ENCODE measurements at places on chromosomes 2 and 18.

DNA sequence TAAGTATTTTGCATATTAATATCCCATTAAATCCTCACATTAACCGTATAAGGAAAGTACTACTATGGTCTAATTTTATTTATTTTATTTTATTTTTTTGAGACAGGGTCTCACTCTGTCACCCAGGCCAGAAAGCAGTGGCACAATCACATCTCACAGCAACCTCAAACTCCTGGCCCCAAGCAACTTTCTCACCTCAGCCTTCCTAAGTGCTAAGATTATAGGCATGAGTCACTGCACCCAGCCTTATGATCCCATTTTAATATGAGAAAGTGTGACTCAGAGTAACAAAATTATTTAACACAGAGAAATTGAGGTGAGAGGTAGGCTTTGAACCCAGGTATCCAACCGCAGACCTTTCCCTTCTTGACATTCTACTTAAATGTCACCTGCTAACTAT lies 330.0 kb upstream of the POU3F3 start:
- no peak for DNase-seq

- DNase-seq, result no peak
These were observed 48.6 kb upstream of the RALBP1 start for GRCh38 chr18:9426753-9427152.

GRCh38 chr2:143255086-143255485 lies 125.9 kb downstream of the ARHGAP15 start:
- DNase-seq, result no peak

DNA sequence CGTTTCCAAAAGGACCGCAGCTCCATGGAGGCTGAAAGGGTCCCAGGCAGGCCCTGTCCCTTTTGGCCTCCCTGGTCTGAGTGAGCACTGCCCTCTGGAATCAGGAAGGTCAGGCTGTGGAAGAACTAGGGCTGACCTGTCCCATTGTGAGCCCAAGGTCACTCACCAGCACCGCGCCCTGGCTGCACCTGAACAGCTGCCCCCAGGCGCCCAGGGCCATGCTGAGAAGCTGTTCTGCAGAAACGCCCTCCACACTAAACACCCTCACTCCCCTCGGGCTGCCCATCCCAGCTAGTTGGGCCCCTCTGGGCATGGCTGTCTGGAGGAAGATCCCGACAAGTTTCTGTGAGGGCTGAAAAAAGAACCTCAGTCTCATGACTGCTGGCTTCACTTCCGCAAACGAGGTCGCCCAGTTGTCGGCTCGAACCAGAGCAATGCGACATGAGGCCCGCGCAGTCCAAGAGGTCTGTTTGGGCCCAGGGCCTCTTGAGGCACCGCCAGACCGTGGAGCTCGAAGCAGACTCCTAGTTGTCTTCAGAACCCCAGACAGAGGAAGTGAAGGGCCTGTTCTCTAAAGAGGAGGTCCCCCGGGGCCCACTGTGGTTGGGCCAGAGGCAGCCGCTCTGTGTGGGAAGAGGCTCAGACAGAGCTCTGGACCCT lies 64.4 kb downstream of the INPP5D start:
- no peak for DNase-seq

DNA sequence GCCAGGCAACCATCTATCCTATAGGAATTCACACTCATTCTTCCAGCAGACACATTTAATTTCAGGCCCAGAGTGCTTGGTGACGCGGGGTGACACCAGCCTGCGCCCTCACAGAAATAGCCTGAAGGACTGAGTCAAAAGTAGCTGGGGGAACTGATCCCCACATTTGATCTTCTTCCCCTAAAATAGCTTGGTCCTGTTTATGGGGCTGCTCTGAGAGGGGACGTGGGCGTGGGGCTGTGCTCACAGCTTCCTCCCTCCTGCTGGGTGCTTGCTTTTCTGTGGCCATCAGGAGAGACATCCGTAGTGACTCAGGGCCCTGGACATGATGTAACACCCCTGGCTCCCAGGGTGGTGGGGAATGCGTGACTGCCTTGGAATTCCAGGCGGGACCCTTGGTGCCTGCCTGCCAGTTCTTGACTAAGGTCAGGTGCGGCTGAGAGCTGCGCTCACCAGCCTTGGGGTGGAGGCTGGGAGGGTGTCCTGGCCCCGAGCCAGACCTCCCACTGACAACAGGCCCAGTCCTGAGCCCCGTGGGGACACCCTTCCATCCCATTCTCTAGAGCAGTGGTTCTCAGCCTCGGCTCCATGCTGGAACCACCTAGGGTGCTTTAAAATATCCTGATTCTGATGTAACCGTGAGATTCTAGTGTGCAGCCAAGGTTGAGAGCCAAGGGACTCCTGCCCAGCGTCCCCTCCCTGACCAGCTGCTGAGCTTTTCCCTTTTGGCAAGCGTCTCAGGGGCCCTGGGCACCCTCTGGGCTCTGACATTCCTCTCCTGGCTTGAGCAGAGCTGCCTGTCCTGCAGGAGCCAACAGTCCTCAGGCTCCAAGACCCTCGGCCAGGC lies 47.4 kb upstream of the SMAD7 start:
- DNase-seq, result no peak

DNA sequence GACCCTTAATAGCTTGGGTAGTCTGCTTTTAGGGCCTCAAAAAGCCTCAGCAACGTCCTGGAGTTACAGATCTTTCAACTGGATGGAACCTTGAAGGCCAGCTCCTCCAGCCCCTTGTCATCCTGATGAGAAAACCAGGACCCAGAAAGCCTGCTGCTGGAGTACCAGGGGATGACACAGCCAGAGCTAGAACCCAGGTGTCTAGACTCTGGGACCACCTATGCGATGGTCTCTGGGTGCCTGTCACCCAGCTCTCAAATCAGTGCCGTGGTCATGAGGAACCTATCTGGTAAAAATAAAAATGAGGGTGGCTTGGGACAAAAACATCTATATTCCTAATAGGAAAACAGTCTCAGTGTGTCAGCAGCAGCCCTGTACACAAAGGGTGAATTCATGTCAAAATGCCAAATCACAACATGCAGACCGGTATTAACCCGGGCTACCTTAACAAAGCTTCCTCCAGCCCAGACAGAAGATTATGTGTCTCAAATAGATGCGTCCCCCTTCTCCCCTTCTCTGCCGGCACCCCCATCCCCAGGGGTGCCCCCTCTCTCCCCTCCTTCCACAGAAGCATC lies 28.5 kb downstream of the SMAD7 start:
- no peak for DNase-seq

- no peak for DNase-seq
These were observed 204.9 kb downstream of the PTGR3 start for GRCh38 chr18:75003764-75004690.

- DNase-seq, result no peak
These were observed 95.8 kb downstream of the PTPRM start for GRCh38 chr18:7662866-7663265.

GRCh38 chr2:26764906-26765305 lies 822 bp downstream of the SLC35F6 start:
- DNase-seq, result no peak

GRCh38 chr2:234951664-234952269 lies at the start of gene SH3BP4:
Gene SH3BP4, plus strand, starts transcription at chr2:234952017. Its CDS starts 82,986 bp downstream, at chr2:235035003.
- peak; percentile 65 for DNase-seq

- no peak for DNase-seq
These were observed 102.1 kb downstream of the ATAD2B start for GRCh38 chr2:23824777-23825212.

GRCh38 chr2:26704441-26704977 lies 12.0 kb downstream of the KCNK3 start:
- no peak for DNase-seq

GRCh38 chr2:105179469-105180372 lies 61.8 kb upstream of the GPR45 start:
- no peak for DNase-seq

GRCh38 chr2:232323328-232323650 lies 55.3 kb upstream of the ALPP start:
- DNase-seq, result no peak

DNA sequence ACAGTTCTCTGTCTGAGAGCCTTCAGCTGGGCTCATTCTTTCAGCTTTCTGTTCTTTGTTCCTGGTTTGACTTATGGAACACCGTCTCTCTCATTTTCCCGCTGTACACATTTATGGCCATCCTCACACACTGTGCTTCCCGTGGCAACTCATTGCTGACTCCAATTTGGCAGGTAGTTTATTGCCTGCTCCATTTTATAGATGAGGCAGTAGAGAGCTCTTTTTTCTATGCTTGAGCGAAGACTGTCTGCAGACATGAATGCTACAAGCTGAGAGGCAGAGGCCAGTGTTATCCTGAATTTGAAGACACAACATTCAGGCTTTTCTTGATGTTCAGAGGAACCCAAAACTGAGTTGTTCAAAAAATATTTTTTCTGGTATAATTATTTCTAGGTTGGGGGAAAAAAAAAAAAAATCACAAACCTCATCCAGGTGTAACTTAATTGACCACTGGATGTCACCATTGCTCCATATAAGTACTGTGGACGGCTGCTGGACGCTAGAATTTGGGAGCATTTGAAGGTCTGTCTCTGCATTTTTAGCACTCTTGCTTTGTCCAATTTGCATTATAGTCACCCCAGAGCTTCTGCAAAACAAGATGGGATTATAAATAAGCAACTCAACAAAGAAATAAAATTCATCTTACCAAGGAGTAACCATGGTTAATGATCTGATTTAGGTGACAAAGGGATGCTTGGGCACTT lies 83.5 kb downstream of the HRH4 start:
- no peak for DNase-seq

DNA sequence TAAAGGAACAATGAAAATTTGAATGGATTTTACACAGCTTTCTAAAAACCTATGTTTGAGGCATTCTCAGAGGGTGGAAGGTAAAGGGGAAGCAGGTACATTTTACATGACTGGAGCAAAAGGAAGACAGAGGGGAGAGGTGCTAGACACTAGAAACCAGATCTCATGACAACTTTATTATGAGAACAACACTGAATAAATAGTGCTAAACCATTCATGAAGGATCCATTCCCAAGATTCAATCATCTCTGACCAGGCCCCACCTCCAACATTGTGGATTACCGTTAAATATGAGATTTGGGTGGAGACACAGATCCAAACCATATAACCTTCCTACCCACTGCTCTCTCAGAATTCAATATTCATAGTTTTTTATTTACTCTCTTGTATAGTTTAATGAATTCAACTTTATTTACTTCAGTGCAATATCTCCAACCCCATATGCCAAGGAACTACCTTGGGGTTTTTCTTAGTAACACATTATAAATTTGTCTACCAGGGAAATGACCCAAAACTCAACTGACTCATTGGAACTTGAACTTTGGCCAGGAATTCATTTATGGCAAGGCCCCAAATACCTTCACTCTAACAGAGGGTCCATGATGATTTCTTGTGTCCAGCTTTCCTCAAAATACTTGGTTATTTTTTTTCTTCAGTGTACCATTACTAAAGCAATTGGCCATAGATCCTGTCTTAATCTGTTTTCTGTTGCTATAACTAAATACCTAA lies 317.8 kb downstream of the GULP1 start:
- DNase-seq, result no peak

DNA sequence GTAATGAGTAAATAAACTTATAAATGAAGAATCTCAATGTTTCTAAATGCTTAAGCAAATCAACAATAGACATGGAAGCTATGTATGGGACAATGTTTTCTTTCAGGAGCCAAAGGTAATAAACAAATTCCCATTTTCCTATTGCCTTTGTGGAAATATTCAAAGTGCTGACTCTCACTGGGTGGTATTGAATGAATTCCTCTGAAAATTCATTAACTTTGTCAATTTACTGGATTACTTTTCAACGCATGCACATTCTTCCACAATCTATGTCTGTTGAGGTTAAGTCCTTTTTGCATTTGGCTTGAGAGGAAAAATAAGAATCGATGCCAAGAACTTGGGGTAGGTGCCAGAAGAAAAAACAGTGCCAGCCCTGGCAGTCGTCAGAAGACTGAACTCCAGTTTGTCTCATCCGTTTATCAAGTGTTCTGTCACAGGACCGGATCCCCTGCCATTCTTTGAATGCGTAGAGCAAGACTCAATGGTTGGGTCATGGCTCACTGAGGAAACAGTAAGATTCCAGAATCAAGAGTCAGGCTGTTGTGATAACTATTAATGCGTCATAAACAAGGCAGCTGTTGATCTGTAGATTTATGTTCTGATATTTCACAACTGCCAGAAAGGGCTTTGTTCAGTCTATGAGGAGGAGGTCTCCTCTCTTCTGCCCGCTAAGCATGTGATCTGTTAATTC lies 133.3 kb downstream of the GFPT1 start:
- no peak for DNase-seq

GRCh38 chr18:4870177-4870773 lies 326.8 kb downstream of the AKAIN1 start:
- no peak for DNase-seq

DNA sequence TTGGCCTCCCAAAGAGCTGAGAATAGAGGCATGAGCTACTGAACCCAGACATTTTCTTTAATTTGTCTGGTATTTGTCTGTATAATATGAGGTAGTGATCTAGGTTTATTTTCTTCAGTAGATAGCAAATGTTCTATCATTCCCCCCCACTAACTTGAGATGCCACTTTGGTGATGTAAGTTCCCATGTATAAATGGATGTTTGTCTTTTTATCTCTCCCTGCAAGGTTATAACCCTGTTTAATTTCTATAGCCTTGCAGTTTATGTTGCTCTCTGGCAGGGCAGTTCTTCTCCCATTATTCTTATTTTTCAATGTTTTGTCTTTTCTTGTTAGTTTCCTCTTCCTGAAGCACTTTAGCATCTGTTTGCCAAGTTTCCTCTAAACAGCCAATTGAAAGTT lies 39.1 kb upstream of the MAP4K4 start:
- no peak for DNase-seq

DNA sequence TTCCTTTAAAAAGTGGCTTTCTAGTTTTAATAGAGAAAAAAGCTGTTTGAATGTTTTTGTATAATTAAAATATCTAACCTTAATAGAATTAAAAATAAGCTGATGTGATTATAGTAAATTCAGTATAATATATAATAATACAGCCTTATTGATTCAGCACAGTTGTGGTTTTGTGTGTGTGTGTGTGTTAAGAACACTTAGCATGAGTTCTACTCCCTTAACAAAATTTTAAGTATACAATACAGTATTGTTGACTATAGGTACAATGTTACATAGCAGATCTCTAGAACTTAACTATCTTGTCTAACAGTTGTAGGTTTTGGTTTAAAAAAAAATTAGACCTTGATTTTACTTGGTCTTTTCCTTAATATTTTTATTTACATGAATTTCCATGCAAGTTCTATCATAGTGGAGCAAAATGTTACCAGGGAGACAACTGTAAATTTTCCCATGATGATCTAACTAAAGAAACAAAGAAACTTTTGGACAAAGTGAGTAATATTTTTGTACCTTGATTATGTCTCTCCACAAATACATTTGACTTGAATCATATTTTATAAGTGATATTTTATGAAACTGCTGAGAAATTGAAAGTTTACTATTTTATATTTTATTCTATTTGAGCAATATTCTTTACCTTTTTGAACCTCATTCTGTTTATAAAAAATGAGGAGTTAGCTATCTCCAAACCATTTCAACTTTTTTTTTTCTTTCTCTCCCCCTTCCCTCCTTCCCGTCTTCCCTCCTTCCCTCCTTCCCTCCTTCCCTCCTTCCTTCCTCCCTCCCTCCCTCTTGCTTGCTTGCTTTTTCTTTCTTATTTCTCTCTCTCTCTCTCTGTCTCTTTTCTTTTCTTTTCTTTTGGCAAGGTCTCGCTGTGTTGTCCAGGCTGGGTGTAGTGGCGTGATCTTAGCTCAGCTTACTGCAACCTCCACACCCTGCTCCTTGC lies 46.3 kb downstream of the ZC3H6 start:
- no peak for DNase-seq

- DNase-seq, result no peak
These were observed 1193.0 kb downstream of the DPP10 start for GRCh38 chr2:115635430-115635829.
